Stomach (tissue), 19 donors: ENCODE measurements at places on chromosomes 16 and 17.
A peak's percentile ranks its signal among the peaks of the same experiment; 100 is the strongest.

DNA sequence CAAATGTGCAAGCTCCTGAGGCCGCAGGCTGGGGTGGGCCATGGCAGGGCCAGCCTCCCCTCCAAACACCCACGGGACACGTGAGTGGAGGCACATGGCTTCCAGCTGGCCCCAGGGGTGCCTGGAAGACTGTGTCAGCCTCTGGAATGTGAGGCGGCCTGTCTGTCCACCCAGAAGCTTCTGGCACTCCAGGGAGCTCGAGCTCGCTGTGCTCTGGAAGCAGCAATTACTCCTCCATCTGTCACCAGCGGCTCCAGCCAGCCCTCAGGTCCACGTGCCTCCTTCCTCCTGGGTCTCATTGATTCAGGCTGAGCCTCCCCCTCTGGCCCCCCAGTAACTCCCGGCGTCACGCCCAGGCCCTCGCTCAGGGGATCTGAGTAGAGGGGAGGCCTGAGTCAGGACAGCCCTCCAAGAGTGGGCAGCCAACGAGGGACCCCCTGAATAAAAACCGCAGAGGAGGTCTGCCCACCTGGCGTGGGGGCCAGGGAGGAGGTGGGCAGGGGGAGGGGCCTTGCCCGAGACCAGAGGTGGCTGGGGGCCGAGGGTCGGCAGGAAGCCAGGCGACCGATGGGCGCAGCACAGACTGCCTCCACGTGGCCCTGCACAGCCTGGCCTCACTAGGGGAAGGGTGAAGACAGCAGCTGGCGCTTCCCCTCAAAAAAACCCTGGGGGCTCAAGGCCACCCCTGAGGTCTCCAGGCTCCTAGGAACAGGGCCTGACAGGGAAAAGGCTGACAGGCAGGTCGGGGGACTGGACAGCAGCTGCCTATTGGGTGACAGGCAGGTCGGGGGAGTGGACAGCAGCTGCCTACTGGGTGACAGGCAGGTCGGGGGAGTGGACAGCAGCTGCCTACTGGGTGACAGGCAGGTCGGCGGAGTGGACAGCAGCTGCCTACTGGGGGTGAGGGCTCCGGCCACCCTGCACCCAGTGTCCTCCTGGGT lies 11.9 kb downstream of the PIEZO1 start:
- DNase-seq = no peak

DNA sequence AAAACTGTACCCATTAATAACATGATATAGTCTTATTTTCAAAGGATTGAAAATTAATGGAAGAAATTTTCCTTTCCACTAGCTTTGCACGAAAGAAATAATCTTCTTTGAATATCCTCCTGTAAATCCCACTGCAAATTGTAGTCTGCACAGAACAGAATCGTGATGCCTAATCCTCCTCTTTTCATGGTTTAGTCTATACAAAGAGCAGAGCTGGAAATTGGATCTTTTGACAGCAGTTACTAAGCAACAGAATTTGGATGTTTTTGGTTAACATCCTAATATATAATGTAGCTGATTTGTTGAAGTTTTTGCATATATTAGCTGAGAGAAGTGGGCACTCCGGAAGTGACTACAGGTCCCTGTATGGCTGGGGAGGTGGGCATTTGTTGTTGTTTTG lies 98.6 kb downstream of the WNT3 start:
- DNase-seq = no peak

DNA sequence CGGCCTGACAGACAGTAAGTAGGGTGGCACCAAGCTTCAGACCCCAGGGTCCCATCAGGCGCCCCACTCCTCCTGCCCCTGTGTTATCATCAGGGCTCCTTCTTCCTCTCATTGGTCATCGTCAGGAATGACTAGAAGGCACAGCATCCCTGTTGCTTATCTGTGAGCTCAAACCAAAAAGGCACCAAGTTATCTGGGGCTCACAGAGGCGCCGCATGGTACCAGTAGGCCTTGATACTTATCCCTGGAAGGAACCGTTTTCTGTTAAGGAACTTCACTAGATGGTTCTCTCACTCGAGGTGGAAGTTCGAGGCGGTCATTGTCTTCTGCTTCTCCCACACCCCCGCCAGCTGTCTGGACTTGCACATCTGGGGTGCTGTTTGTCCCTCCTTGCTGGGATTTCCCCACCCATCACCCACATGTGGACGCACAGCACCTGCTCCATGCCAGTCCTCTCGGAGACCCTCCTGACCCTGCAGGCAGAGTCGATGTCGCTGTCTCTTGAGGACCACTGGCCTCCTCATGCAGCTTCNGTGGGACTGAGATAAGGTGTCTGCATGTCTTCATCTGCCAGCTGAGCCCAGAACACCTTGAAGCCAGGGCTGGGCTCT lies 52.1 kb downstream of the METRNL start:
- no peak for DNase-seq

GRCh38 chr16:13136901-13137300 lies 235.5 kb downstream of the SHISA9 start:
- DNase-seq = no peak

DNA sequence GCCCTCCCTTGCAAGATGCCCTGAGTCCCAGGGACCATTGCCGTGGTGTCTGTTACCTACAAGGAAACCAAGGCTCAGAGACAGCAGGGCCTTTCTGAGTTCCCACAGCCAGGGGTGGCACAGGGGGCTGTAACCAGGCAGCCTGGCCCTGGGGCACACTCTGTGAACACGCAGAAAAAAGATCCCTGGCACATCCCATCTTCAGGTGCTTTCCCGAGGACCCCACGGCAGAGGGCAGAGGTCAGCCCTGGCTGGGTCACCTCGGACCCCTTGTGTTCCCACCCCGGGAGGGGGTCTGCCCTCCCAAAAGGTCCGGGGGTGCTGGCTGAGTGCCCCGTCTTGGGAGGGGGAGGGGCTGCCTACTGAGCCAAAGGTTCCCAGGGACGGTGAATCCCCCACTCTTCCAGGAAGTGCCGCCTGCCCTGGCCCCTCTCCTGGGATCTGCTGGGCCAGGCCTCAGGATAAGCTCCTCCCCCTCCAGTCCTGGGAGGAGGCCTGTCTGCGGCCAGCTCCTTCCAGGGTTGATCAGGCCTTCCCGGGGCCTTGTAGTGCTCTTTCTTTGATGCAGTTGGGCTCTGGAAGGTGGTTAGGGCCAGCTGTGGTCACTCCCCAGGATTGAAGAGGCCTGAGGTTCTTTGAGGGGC lies 8.1 kb downstream of the GLIS2 start:
- DNase-seq = peak; percentile 72

- no peak for DNase-seq
Measured at GRCh38 chr16:12724226-12724625, 79.5 kb downstream of the CPPED1 start.

- no peak for DNase-seq
Measured at GRCh38 chr17:11779892-11780291, 181.6 kb downstream of the DNAH9 start.

DNA sequence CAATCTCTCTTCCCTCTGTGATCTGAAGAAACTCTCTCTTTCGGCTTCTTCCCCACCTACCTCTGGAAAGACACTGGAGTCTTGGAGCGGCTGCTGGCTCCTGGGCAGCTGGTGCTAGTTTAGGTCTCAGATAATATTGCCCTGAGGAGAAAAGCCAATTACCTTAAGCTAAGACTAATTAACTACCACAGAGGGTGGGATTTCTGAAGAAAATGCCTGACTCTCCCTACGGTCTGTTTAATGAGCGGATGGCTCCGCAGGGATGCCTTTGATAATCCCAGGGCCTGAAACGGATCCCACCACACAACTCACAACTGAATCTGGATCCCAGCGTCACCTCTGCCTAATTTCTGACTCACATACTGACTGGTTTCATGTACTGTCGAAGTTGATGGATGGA lies 127.0 kb upstream of the NLRP1 start:
- no peak for DNase-seq

- peak; percentile 38 for DNase-seq
Measured at GRCh38 chr17:18994631-18995030, 9.9 kb downstream of the FAM83G start.

DNA sequence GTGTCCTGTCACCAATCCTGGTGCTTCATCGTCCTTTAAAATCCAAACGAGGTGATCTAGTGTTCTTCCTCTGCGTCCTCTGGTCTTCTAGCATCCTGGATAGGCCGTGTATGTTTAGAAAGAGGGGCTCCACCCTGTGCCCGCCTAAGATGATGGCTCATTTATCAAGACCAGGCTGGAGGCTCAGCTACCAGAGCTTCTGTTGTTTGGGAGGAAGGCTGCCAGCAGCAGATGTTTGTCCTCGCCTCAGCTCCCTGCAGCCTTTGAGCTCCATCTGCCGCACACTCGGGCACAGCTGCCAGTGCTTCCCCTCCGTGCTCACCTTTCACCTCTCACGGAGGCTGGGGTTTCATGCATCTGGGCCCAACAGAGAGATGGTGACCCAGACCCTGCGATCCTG lies 954.7 kb upstream of the RBFOX1 start:
- DNase-seq = no peak

GRCh38 chr17:48052956-48053757 lies 5.0 kb downstream of the NFE2L1 start:
- DNase-seq = peak; percentile 39

DNA sequence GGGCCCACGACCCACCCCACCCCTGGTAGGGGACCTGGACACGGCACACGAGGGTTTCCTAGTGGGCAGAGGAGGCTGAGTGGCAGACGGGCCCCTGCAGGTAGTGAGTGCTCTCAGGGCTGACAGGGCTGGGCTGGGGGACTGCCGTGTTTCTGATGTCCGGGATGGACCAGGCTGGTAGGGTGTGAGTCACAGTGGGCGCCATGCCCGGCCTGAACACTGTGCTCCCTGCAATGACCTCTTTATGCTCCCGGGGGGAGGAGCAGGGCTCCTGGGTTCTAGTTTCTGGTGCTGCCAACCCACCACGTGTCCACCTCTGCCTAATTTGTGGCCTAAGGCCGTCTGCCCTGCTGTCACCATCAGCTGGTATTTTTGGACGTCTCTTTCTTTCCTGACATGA lies 26.3 kb downstream of the ARHGAP23 start:
- DNase-seq = peak; percentile 63

GRCh38 chr17:8628609-8629169 lies 1.8 kb downstream of the MYH10 start:
- DNase-seq = peak; percentile 51

DNA sequence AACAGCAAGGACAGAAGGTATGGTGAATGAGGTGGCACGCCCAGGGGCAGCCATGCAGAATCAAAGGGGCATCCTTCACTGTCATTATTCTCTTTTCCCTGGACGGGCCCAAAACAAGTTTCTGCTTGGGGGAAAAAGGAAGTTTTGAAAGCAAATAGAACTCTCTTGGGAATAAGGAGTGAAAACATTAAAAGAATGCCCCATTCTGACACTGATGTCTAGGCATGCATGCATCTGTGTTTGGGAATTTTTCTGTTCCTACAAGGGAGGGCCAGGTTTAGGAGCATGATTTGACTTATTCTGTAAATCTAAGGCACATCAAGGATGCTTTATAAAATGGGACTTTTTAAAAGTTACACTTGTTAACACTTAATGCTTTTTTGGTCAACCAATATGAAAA lies 34.3 kb upstream of the SLC12A3 start:
- no peak for DNase-seq

DNA sequence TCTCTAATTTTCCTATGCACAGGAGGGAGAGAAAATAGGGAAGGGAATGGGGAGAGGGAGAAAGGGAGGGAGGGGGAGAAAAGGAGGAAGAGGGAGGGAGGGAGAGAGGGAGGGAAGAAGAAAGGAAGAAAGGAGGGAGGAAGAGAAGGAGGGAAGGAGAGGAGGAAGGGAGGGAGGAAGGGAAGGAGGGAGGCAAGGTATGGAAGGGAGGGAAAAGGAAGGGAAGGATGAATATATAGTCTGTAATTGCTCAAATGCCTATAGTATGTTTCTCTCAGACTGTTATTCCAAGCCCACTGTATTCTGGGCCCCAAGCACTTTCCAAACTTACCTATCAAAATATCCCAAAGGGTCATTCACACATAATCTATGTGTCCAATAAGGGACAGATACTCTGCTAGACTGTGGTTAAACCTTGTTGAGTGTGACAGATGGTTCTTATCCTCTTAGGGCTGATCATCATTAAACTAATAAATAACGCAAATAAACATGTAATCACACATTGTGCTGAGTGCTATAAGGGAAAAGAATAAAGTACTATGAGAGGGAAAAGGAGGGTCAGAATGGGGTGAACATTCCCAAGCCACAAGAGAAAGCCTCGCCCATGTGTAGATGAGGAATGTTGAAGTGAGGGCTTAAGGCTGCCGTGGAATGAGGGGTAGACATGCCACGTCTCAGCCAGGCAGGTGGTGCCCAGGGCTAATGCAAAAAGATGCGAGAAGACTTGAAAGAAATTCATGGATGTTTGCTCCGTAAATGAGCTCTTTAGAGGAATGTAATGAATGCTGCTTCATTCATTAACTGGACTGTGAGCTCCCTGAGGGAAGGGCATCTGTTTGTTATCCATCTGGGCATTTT lies 30.6 kb downstream of the ASIC2 start:
- DNase-seq = no peak

GRCh38 chr16:88309174-88309907 lies 73.4 kb upstream of the ZNF469 start:
- DNase-seq = no peak

GRCh38 chr17:41865596-41865893 lies 322 bp upstream of the KLHL11 start:
- no peak for DNase-seq

GRCh38 chr17:21508211-21508610 lies 132.1 kb downstream of the KCNJ12 start:
- no peak for DNase-seq

DNA sequence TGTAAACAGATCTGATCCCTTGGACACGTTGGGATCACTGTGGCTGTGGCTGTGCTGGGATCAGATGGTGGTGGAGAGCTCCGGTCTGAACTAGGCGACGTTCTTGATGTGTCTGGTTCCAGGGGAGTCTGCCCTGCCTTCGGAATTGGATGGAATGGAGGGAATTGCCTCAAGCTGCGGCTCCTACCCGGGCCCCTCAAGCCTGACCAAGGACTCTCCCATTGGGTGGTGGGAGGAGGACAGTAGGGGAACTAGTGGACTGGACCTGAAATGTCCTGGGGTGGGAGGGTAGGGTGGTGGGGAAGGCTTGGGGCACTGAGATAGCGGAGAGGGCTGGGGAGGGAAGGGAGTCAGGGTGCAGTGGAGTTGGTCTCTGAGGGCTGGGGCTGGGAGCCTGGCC lies 3.2 kb upstream of the UBALD1 start:
- DNase-seq = no peak

DNA sequence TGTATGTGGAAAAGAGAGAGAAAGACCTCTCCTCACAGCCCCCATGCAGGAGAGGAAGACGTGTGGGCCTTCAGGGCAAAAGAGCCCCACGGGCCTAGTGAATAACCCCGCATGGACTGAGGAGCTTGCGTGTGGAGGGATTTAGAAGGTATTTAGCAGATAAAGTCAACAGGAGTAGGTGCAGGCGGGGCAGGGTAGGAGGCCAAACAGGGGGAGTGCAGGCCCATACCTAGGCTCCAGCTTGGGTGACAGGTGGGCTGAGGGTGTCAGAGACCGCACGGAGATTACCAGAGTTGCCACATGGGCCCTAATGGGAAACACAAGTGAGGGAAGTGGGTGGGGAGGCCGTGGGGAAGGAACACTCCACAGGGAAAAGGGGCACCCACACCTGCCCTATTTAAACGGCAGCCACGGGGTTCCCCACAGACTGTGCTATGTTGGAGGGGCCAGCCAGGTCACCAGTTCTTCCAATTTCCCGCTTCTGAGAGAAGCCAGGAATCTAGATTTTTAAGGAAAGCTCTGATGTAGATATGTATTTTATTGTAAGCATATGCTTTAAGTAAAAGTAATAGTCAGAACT lies 8.2 kb upstream of the CNGB1 start:
- DNase-seq = no peak
